ENCODE measurements at places on chromosomes 11 and 22. TPM values are rescaled to one million over a fixed set of nuclear protein-coding genes. Genes with fewer than 3 reads are reported as not detected.

The THRSP gene
- 0.17 TPM for total RNA-seq

DNA sequence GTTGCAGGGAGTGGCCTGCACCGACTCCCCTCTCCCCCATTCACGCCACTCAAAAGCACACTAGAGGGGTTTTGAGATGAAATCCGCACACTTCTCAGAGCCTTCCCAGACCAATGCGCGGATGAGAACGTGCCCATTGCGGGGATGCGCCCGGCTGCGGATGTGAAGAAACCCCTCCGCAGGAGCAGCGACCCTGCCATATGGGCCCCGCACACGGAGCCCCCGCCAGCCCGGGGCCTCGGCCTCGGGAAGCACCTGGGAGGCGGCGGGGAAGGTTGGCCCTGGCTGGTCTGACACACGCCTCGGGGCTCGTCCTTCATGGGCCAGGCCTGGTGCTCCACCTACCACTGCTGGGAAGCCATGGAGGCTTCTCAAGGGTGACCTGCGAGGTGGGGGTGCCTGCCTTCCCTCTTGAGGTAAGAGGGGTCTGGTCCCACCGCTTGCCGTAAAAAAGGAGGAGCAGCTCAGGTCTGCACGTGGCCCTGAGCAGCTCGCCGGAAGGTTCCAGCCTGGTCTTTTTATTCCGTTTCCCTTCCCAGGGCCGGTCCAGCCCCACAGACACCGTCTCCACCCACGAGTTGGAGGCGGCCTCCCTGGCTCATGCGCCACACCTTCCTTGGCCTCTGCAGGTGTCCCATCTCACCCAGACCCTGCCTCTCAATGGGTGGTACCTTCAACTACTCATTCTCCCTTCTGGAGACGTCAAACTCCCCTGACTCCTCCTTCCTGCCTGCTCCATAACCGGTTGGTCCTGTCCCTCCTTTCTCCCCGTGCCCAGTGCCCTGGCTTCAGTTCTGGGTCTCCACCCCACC lies 39.4 kb downstream of the TRMU start:
- peaks cover 16% of the 10 kb centered on the region for H3K4me1 ChIP-seq
- no peak overlapping the region for H3K27ac ChIP-seq
- no peak overlapping the region for H3K4me3 ChIP-seq
- H3K27me3 ChIP-seq: no peaks in the 10 kb centered on the region

The RPS19BP1 gene
- total RNA-seq: 109 TPM

The UBQLNL gene
- 0.26 TPM for total RNA-seq

- H3K4me1 ChIP-seq: peaks cover 12% of the 10 kb centered on the region
- no peaks in the 10 kb centered on the region for H3K27me3 ChIP-seq
- H3K27ac ChIP-seq: no peak overlapping the region
- H3K4me3 ChIP-seq: no peak overlapping the region
Observed at GRCh38 chr11:19810852-19811251, 98.2 kb downstream of the NAV2 start.

The LSP1 gene
- 162 TPM for total RNA-seq

Data from upper lobe of left lung (tissue), 6 donors.